ENCODE measurements at places on chromosomes 5 and 9.

- peak; percentile 85 for DNase-seq
Observed at GRCh38 chr5:131536211-131536826, 98.7 kb downstream of the RAPGEF6 start.

DNA sequence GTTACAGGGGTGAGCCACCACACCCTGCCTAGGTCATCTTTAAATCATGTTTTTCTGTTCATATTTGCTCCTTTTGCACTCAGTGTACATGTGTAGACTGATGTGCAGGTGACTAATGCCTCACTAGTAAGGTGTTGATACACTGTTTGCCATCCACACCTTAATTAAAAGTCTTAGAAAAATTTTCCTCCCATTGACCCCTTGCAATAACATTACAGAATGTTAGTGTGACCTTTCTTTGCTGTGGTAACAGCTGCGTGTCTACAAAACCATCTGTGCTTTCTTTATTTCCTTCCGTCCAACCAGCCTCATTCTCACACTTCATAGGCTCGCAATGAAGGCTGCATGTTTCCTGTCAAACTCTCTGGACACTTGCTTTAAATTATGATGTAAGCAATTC is 6.6 kb upstream of the CEMIP2 start:
- DNase-seq = no peak

GRCh38 chr5:175889910-175890684 is 18.7 kb downstream of the CPLX2 start:
- DNase-seq = no peak

- DNase-seq = no peak
Observed at GRCh38 chr5:163401271-163401670, 36.1 kb upstream of the CCNG1 start.

GRCh38 chr9:13461414-13461991 is 182.0 kb upstream of the MPDZ start:
- no peak for DNase-seq

DNA sequence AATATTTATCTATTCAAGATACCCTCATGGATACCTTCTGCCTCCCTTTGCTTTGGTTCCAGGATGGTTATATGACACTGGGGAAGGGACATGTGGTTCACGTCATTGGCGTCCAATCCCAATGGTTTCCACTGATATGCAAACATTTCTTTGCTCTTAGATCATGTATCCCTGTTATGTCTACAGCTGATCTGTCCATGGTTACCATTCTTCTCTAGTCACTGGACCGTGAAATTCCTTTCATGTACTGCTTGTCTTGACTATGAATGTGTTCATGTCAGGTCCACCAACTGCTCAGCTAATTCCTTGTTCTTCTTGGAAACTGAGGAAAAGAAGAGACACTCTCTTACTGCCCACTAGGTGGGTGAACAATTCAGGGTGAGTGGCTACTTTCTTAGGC is 391.1 kb upstream of the ZNF608 start:
- no peak for DNase-seq

- DNase-seq = no peak
Observed at GRCh38 chr5:159782197-159782994, 133.9 kb upstream of the ADRA1B start.

DNA sequence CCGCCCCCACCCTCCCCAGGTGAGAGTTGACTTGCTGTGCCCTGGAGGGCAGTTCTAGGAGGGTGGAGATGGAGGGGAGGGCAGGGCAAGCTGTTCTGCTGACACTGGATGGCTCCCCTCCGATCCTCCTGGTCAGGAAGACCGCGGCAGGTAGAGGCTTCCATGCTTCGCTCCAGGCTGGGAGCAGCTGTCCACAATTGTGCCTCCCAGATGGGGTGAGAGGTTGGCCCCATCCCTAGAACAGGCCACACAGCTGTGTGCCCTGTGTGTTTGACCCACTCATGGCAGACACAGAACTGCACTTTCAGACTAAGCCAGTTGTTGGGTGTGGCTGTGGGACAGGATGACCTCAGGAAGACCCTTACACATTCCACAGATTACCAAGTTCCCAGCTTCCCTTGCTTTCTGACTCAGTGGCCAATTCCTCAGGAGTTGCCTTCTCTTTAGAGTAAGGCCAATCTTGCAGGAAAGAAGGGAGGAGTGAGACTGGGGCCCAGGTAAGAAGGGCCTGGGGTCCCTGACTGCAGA is 72.1 kb upstream of the HSPA9 start:
- no peak for DNase-seq

Data from suppressor macrophage treated with lipopolysaccharide for 1 hour (primary cell).